Kidney (tissue), 22 donors: ENCODE measurements at places on chromosomes 5 and 9.

DNA sequence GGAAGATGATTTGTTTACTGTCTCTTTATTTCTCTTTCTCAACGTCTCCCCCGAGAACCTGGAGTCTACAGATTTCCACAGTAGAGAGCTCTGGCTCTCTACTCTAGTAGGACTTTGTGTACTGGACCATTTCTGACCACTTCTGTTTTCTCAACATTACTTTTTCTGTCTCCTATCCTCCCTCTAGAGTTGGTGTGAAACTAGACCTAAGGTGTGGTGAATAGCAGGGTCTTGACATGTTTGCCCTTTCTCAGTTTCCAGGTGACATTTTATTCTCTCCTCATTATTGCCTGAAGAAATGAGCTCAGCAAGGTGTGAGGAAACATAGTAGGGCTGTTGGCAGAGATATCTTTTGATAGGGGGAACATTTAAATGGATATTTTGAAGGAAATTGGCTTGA, 62.1 kb upstream of the IL6ST start:
- DNase-seq: no peak
- H3K4me3 ChIP-seq: no peak overlapping the region
- peaks cover 11% of the 10 kb centered on the region for H3K4me1 ChIP-seq
- H3K27ac ChIP-seq: no peak overlapping the region
- H3K27me3 ChIP-seq: no peaks in the 10 kb centered on the region

GRCh38 chr9:18362166-18362565, 111.8 kb upstream of the ADAMTSL1 start:
- no peak for DNase-seq
- H3K27me3 ChIP-seq: no peaks in the 10 kb centered on the region
- H3K4me1 ChIP-seq: no peaks in the 10 kb centered on the region
- H3K4me3 ChIP-seq: no peak overlapping the region

- H3K4me1 ChIP-seq: peaks cover 43% of the 10 kb centered on the region
- H3K27ac ChIP-seq: peak overlapping the region; percentile 20
These were observed 16.3 kb downstream of the LARP1 start for GRCh38 chr5:154771383-154771901.

- H3K27me3 ChIP-seq: no peaks in the 10 kb centered on the region
- no peak for DNase-seq
- H3K4me1 ChIP-seq: no peaks in the 10 kb centered on the region
- no peaks in the 10 kb centered on the region for H3K36me3 ChIP-seq
These were observed 50.7 kb upstream of the RIC1 start for GRCh38 chr9:5578018-5578697.

DNA sequence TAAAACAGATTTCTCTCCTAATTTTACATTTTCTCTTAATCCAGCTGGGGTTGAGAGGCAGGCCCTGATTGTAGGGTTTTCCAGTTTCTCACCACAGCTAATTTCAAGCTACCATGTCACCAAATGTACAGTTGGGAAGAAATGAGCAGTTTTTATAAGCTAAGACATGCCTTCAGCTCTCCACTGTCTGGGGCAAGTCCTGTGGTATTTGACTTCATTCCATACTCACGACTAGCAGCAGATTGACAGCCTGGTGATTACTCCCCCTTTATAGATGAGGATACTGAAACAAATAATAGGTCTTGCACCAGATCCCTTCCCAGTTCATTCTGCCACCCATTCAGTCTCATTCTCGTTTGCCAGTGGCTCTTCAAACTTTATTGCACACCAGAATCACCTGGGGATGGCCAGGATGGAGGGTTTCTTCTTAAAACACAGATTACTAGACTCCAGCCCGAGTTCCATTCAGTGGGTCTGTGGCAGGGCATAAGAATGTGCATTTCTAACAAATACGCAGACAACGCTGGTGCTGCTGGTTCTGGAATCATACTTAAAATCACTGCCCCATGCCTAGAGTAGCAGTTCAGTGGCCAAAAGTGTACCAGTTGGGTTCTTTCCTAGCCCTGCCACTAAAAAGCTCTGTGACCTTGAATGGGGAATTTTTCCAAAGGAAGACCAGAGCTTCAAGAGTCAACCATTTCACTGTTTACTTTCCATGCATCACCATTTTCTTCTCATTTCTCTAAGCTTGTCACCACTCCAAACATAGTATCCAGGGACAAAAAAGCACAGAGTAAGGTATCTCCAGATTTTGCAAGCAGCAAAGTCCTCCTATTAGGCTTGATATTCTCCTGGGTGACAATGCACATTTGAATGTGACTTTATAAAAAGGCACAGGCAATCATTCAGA, 64.3 kb downstream of the CSNK1A1 start:
- DNase-seq: no peak
- H3K36me3 ChIP-seq: no peaks in the 10 kb centered on the region
- H3K27ac ChIP-seq: peak overlapping the region; percentile 77
- H3K27me3 ChIP-seq: no peaks in the 10 kb centered on the region
